ENCODE measurements at places on chromosomes 1 and 21.

DNA sequence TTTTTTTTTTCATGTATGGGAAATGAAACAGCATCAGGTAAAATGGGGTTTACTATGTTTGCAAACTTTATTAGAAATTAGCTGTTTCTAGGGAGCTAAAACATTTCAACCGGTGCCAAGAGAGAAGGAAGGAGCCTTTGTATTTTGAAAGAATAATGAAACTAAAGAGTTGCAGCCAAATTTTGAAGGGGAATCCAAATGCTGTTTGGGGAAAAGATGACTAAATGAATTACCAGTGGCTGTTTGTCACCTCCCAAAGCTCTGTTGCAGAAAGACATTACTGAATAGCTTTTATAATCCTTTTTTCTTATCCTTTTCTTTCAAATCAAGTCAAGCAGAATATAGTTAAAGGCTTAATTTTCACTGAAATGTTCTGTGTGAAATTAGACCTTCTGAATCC lies 591.3 kb upstream of the ADGRL2 start:
- DNase-seq, result no peak

DNA sequence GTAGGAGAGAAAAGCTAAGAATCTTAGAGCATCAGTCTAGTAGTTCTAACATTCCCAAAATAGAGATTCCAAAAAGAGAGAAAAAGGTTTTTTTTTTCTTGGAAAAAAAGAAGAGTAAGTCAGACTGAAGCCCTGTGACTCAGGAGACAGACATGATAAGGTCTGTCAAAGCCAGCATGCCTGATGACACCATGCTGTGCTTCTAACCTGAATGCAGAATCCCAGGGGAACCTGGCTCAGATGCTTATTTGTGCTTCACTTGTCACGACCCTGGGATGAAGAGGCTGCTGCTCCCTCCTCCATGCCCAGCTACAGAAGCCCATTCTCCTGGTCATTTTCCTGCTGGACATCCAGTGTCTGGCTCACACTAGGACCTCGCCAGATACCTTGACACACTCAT lies 44.3 kb downstream of the ERICH3 start:
- no peak for DNase-seq

DNA sequence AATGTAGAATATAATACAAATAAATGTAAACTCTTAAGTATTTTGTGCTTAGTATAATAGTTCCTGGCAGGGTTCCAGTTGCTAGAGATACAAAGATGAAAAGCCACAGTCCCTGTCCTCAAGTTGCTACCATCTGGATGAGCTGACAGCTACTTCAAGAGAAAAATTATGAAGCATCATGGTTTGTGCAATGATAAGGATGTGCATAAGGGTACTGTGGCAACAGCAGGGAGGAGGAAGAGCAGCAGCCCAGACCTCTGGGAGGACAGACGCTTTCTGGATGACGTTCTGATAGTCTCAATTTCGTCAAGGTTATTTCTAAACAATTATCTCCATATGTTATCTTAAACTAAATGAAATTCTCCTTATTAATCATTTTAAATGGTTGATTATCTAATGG lies 198.9 kb downstream of the NTNG1 start:
- no peak for DNase-seq

- DNase-seq, result no peak
Measured at GRCh38 chr21:37670883-37671282, 245.4 kb downstream of the KCNJ6 start.
